ENCODE measurements at places on chromosomes 2 and 18.

DNA sequence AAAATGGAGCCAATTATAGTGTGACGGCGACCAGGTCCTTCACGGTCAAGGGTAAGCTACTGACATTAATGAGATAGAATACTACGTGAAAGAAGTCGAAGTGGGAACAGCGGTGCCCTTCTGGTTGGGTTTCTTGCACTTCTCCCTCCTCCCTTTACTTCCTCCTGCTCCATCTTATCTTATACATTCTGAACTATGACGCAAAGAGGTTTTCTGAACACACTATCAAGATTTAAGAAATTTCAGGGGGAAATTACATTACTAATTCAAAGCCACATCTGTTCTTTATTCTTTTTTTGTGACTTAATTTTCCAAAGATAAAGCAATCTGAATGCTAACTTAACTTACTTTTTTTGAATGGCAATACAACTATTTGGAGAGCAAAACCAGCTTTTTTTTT lies 14.8 kb upstream of the IL18R1 start:
- DNase-seq: no peak

GRCh38 chr18:79478484-79479115 lies 82.9 kb downstream of the NFATC1 start:
- DNase-seq: no peak

GRCh38 chr2:168641636-168642035 lies 160.8 kb upstream of the NOSTRIN start:
- DNase-seq: no peak

DNA sequence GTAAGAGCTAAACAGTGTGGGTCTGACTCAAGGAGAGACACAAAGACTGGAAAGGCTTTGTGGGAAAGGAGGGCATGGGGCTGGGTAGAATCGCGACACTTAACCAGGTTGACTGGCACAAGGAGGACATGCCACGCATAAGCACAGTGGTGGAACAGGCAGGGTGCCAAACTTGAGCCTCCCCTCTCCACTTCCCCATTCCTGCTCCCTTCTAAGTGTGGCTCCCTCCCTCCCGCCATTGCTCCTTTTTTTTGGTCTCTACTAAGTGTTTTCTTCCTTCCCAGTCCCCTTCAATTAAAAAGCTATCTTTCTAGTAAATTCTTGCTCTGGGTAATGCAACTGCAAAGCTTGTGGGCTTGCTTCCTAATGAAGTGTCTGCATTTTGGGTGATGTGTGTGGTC lies 40.3 kb upstream of the ZFP36L2 start:
- DNase-seq: no peak

- DNase-seq: no peak
Measured at GRCh38 chr2:16817305-16818202, 151.9 kb upstream of the CYRIA start.

- DNase-seq: no peak
Measured at GRCh38 chr2:11503354-11503927, 30.4 kb upstream of the GREB1 start.

DNA sequence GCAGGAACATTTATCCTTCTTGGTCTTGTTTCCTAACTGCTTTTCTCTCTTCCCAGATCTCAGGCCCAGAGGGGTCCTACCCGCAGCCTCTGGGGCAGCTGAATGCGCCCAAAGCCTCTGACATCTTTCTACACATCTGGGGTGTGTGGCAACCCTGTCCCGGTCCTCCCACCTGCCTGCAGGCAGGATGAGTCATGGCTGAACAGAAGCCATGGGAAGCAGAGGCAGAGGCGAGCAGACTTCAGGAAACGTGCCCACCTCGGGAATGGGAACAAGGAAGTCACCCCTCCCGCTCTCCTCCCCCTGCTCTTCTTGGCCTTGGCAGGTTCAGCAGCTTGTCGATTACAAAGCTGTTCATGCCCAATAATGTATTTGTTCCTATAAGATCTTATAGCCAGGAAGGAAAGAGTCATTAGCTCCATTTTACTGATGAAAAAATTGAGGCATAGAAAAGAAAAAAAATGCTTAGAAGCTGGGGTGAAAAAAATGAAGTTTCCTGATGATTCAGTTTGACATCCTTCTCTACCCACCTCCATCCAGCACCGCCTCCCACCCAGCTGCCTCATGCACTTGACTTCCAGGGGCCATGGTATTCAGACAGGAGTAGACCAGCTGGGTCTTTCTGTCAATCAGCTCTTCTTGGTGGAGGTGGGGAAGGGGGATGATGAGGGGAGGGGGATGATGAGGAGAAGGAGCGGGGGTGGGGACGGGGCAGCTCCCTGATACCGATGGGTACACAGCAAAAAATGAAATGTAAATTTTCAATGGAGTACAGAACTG lies 10.4 kb upstream of the KCNF1 start:
- DNase-seq: no peak
